CD8-positive, alpha-beta memory T cell (primary cell): ENCODE measurements at places on chromosomes 4 and X.

GRCh38 chr4:3122081-3122563, 47.6 kb downstream of the HTT start:
- no peak overlapping the region for H3K27ac ChIP-seq
- peaks cover 6% of the 10 kb centered on the region for H3K36me3 ChIP-seq
- DNase-seq = no peak
- H3K27me3 ChIP-seq = no peaks in the 10 kb centered on the region
- no peak overlapping the region for H3K4me3 ChIP-seq

- no peaks in the 10 kb centered on the region for H3K27me3 ChIP-seq
- no peak overlapping the region for H3K4me3 ChIP-seq
- H3K36me3 ChIP-seq = no peaks in the 10 kb centered on the region
These were observed 56.0 kb upstream of the DHX15 start for GRCh38 chr4:24640366-24640765.

- H3K27me3 ChIP-seq = no peaks in the 10 kb centered on the region
- no peak for DNase-seq
- no peaks in the 10 kb centered on the region for H3K4me1 ChIP-seq
- H3K4me3 ChIP-seq = no peak overlapping the region
These were observed 2.4 kb downstream of the ALB start for GRCh38 chr4:73406548-73406875.

DNA sequence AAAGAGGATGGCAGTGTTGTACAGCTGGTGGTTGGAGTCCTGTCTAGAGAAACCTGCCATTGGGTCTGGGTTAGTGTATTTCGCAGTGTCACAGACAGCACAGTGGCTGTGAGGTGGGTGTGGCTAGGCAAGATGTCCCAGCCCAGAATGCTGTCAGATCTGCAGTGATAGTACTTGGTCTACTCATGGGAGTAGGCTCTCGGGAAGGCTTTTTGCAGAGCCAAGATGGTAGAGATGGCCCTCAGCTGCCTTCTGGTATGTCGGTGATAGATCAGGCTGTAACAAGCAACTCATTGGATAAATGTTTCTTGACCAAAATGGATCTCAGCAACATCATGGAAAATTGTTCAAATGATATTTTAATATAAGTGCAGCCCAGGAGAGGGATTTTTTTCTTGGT, 84.3 kb upstream of the WDR1 start:
- H3K36me3 ChIP-seq = no peaks in the 10 kb centered on the region
- H3K4me1 ChIP-seq = no peaks in the 10 kb centered on the region
- H3K4me3 ChIP-seq = no peak overlapping the region
- no peaks in the 10 kb centered on the region for H3K27me3 ChIP-seq

DNA sequence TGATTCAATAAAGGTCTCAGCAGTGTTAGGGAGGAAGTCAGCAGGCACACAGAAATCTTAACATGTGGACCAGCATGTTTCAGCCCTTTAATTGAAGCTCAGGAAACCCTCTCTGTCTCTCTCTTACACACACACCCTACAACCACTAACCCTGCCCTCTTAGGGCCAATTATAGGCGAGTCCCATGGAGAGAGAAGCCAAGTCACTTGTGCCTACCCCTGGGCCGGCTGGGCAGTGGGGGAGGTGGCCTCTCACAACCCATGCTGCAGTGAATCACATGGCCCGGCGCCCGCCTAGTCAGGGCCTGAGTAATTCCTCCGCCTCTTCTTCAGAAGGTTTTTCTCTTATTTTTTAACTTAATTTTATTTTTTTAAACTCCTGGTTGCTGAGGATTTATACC, 3.7 kb downstream of the FGD1 start:
- H3K36me3 ChIP-seq = no peaks in the 10 kb centered on the region
- DNase-seq = no peak
- no peaks in the 10 kb centered on the region for H3K27me3 ChIP-seq
- no peak overlapping the region for H3K4me3 ChIP-seq

DNA sequence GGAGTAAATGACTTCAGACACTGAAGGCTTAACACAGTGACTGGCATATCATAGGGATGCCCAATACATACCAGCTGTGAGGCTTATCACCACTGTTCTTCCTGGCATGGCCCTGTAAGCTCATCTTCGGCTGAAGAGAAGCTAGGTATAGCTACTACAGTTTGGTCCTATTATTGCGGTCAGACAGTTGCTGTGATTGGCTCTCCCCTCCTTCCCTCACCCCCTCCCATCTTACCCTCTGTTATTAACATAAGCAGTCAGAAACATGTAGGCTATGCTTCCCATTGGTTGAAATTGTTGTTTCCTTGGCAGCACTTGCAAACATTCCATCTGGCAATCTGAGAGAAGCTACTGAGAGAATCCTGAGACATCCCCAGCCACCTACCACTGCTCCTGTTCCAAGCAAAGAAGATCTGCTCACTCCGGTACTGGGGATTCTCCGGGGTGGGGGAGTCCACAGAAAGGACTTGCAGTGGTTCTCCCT, at the start of gene AKAP14:
AKAP14 (plus strand) TSS at position 51 of the 484 bp plus-strand sequence. CDS start 7,331 bp downstream, outside the sequence.
- no peak for DNase-seq
- H3K27ac ChIP-seq = no peak within 1 kb of the TSS

DNA sequence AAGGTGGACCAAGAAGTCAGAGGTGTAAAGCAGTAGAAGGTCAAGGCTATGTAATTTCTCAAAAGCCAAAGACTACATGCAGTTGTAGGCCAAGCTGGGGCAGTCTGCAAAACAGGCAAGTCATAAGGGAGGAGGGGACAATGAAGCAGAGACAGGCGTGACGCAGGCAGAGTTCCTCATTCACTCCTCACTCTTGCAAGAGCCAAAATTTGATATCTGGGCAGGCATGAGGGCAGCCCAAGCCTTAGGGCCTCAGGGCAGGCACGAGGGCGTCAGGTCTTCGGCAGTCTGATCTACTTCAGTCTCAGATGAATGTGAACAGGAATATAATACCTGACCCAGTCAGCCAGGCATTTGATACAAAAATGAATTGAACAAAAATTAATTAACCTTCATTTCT, 86.4 kb upstream of the AGA start:
- H3K27me3 ChIP-seq = no peaks in the 10 kb centered on the region
- no peaks in the 10 kb centered on the region for H3K36me3 ChIP-seq
- no peak for DNase-seq

- H3K27ac ChIP-seq = no peak overlapping the region
- no peaks in the 10 kb centered on the region for H3K4me1 ChIP-seq
- no peaks in the 10 kb centered on the region for H3K36me3 ChIP-seq
- no peak for DNase-seq
- H3K4me3 ChIP-seq = no peak overlapping the region
These were observed 109.9 kb downstream of the RAPGEF2 start for GRCh38 chr4:159212675-159213293.

DNA sequence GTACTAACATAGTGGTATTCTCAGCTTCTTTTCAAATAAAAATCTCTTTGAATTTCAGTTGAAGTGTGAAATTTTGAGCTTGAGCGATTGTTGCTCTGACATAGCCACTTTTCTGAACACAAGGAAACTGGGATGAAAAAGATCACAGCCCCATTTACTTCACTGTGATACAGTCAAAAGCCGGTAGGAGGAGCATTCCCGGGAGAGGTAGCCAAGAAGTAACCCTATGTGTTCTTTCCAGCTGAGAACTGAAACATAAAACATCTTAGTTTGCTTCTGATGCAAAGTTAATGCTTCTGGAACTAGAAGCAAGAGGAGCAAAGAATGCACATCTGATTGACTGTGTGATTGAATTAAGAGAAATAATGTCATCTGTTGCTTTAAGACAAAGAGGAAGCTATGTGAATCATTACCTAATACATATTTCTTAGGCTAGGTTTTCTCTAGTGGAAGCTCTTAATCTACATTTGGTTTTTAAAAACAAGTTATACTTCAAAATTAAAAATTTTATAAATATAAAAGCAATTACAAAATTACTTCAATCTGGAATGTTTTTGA, 88.3 kb upstream of the UNC5C start:
- no peak for DNase-seq
- no peaks in the 10 kb centered on the region for H3K4me1 ChIP-seq
- no peak overlapping the region for H3K4me3 ChIP-seq
- no peaks in the 10 kb centered on the region for H3K36me3 ChIP-seq

GRCh38 chr4:8221476-8221875, 22.4 kb downstream of the SH3TC1 start:
- DNase-seq = peak; percentile 57
- H3K4me3 ChIP-seq = no peak overlapping the region
- peaks cover 13% of the 10 kb centered on the region for H3K36me3 ChIP-seq

- H3K36me3 ChIP-seq = no peaks in the 10 kb centered on the region
- no peaks in the 10 kb centered on the region for H3K27me3 ChIP-seq
- no peak for DNase-seq
- H3K27ac ChIP-seq = no peak overlapping the region
These were observed 38.4 kb downstream of the SLAIN2 start for GRCh38 chr4:48379587-48380180.

GRCh38 chr4:997375-998071, 4.3 kb upstream of the SLC26A1 start:
- no peaks in the 10 kb centered on the region for H3K4me1 ChIP-seq
- no peak for DNase-seq
- H3K4me3 ChIP-seq = no peak overlapping the region
- H3K27ac ChIP-seq = no peak overlapping the region

DNA sequence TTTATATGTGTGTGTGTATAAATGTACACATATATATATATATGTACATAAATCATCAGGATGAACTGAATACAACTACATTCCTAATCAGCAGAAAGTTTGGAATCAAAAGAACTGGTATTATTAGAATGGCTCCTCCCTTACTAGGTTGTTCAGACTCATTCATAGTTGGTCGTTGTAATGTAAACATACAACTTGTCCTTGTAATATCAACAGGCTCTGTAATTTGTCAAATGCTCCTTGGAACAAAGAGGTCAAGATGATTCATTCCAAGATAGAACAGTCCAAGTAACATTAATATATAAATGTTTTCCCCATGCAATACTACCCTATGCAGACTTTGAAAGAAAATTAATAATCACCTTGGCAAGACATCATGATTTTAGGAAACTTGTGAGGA, 351.4 kb upstream of the SMIM31 start:
- no peaks in the 10 kb centered on the region for H3K36me3 ChIP-seq
- H3K4me1 ChIP-seq = no peaks in the 10 kb centered on the region
- H3K4me3 ChIP-seq = no peak overlapping the region
